ENCODE measurements at places on chromosomes 13 and 19. TPM values are rescaled to one million over a fixed set of nuclear protein-coding genes. Genes with fewer than 3 reads are reported as not detected.

GRCh38 chr13:30581582-30581981, 36.1 kb upstream of the USPL1 start:
- no peak overlapping the region for H3K4me3 ChIP-seq
- peaks cover 12% of the 10 kb centered on the region for H3K4me1 ChIP-seq
- peak; percentile 47 for DNase-seq
- H3K27ac ChIP-seq: no peak overlapping the region

DNA sequence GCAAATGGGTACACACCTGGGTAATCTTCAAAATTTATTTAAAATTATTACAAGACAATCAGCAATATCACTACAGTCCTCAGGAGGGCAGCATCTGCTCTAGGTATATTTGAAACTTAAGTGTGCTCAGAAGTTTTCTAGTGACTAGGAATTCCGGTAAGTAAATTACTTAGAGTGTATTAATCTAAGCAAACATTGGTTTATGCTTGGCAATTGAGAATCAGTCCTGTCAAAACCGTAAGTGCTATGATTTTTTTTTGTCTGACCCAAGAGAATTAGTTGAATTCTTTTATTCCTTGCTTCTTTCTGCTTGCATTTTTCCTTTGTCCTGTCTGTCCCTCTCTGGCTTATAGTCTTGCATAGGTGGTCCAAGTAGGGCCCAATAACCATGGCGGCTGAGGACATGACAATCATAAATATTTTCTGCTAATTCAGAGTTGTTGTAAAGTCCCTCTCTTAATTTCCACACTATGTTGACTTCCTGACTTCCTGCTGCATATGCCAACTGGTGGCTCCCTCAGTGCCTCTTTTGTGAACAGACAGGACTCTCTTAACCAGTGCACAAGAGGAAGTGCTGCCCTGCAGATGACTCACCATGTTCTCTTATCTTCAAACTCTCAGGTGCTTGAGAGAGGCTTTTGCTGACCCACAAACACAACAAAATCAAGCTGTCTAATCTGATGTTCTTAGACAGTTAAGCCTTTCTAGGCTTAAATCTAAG, 82.2 kb downstream of the SLAIN1 start:
- peak; percentile 88 for DNase-seq
- H3K36me3 ChIP-seq: no peaks in the 10 kb centered on the region
- H3K27me3 ChIP-seq: no peaks in the 10 kb centered on the region
- H3K27ac ChIP-seq: no peak overlapping the region
- no peak overlapping the region for H3K4me3 ChIP-seq

The SLAIN1 gene
- total RNA-seq: 18.7 TPM

GRCh38 chr19:4988770-4989251, 19.9 kb downstream of the KDM4B start:
- H3K4me3 ChIP-seq: no peak overlapping the region
- H3K4me1 ChIP-seq: peaks cover 67% of the 10 kb centered on the region
- no peak for DNase-seq
- peak overlapping the region; percentile 59 for H3K27ac ChIP-seq

The RGL3 gene
- 134 TPM for total RNA-seq

The ATP1A3 gene
- total RNA-seq: not detected

- no peak overlapping the region for H3K4me3 ChIP-seq
- H3K27ac ChIP-seq: no peak overlapping the region
- peaks cover 38% of the 10 kb centered on the region for H3K4me1 ChIP-seq
- no peak for DNase-seq
Measured at GRCh38 chr13:99988529-99989275, 7.1 kb downstream of the ZIC2 start.

DNA sequence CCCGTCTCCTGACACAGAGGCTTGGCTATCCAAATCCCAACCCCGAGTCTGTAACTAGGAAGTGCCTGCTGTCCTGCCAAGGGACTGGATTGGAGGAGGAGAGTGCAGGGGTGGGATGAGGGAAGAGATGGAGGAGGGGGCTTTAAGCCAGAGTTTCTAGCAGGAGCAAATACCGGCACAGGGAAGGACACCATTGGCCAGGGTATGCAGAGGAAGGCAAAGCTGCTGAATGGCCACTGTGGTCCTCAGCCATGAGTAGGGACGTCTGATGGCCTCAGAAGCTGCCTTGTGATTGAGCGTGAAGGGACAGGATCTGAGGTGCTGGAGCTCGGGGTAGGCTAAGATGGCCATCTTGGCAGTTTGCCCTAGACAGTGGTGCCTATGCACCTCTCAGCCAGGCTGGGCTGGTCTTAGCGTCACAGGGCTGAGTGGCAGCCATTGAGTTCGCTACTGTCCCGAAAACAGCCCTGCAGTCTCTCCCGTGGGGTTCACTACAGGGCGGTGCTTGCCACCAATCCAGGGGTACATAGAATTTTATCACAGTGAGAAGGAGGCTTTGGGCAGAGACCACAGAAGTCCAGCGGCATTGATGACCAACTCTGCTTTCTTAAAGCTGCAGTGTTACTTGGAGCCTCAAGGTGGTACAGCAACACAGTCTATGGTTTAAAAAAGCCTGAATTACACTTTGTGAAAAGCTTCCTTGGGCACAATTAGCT, 61.8 kb downstream of the AKAP11 start:
- no peaks in the 10 kb centered on the region for H3K27me3 ChIP-seq
- no peak overlapping the region for H3K4me3 ChIP-seq
- peak; percentile 50 for DNase-seq
- no peaks in the 10 kb centered on the region for H3K36me3 ChIP-seq
- H3K4me1 ChIP-seq: no peaks in the 10 kb centered on the region
- H3K27ac ChIP-seq: no peak overlapping the region

DNA sequence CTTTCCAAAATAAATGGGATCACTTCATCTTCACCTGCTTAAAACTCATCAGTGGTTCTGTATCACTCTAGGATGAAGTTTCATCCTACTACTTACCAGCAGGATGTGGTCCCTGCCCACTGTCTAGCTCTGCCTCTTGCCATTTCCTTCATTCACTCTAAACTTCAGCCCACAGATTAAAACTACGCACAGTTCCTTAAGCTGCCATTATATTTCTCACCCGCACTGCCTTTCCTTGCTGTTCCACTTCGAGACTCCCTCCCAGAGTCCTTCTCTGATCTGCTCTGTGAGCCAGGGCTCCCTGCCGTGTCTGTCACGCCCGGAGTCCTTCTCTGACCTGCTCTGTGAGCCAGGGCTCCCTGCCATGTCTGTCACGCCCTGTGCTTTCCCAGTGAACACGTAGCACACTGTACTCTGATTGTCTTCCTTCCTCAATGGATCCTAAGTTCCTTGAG, 52.0 kb upstream of the NPAS1 start:
- H3K27me3 ChIP-seq: no peaks in the 10 kb centered on the region
- peaks cover 7% of the 10 kb centered on the region for H3K36me3 ChIP-seq
- no peak overlapping the region for H3K4me3 ChIP-seq

DNA sequence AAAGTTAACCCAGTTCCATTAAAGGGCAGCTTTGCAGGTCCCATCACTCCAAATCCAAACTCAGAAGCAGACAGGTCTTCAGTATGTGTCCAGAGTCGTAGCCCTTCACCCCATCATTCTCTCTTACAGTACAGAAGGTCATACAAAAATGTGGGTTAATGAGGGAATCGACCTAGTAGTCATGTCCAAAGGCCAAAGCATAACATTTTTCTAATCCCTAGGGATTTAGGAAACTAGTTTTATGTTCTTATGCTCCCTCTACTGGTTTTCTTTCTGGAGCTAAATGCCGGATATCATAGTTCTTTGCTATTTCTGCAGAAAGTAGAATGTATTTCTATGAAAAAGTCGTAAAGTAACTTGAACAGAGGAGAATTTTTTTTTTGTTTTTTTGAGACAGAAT, 72.2 kb downstream of the DHRS12 start:
- H3K27me3 ChIP-seq: no peaks in the 10 kb centered on the region
- peak; percentile 45 for DNase-seq
- peaks cover 20% of the 10 kb centered on the region for H3K4me1 ChIP-seq
- H3K4me3 ChIP-seq: no peak overlapping the region

The CD320 gene
- 13.0 TPM for total RNA-seq

GRCh38 chr19:31770223-31770622, 421.0 kb upstream of the TSHZ3 start:
- no peaks in the 10 kb centered on the region for H3K27me3 ChIP-seq
- H3K36me3 ChIP-seq: no peaks in the 10 kb centered on the region
- no peak overlapping the region for H3K4me3 ChIP-seq
- no peaks in the 10 kb centered on the region for H3K4me1 ChIP-seq

- H3K4me3 ChIP-seq: no peak overlapping the region
- H3K27me3 ChIP-seq: peaks cover 89% of the 10 kb centered on the region
- DNase-seq: no peak
- no peaks in the 10 kb centered on the region for H3K36me3 ChIP-seq
Measured at GRCh38 chr13:112345826-112346172, 30.4 kb upstream of the SPACA7 start.

DNA sequence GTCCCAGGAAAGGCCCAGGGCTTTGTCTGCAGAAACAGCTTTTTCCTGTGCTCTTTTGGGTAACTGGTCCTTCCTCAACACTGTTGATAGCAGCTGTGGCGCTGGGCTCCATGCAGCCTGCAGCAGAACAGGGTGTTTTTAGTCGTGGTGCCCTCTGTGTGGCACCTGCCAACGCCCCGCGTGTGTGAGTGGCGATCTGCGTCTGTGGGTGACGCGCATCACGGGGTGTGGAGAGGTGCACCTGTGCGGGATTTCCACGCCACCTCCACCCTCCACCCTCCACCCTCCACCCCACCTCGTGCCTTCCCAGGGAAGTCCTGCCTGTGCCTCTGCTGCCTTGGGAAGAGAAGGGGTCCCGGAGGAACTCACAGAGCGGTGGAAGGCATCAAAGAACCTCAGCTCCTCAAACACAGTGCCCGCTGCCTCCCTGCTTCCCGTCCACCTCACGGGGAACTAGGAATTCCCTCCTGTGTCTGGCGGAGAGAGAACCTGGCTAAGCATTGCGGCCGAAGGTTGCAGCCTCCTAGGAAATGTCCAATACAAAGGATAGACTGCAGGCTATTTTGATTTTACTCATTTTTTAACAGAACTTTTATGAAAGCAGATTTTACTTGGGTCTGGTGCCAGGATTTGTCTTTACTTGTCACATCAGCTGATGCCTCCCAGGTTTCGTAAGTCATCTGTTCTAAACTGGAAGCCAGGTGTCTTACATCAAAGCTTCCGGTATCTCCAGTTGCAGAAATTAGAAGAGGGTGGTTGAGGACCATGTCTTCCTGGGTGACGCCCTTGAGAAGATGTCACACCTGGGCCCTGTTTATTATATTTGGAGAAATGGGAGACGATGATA, 84.0 kb downstream of the ATP11A start:
- H3K4me3 ChIP-seq: no peak overlapping the region
- H3K27ac ChIP-seq: no peak overlapping the region
- no peaks in the 10 kb centered on the region for H3K36me3 ChIP-seq
- no peaks in the 10 kb centered on the region for H3K27me3 ChIP-seq
- H3K4me1 ChIP-seq: peaks cover 36% of the 10 kb centered on the region

The C1QTNF9 gene
- 0.37 TPM for total RNA-seq

The SMIM24 gene
- total RNA-seq: 72.5 TPM

DNA sequence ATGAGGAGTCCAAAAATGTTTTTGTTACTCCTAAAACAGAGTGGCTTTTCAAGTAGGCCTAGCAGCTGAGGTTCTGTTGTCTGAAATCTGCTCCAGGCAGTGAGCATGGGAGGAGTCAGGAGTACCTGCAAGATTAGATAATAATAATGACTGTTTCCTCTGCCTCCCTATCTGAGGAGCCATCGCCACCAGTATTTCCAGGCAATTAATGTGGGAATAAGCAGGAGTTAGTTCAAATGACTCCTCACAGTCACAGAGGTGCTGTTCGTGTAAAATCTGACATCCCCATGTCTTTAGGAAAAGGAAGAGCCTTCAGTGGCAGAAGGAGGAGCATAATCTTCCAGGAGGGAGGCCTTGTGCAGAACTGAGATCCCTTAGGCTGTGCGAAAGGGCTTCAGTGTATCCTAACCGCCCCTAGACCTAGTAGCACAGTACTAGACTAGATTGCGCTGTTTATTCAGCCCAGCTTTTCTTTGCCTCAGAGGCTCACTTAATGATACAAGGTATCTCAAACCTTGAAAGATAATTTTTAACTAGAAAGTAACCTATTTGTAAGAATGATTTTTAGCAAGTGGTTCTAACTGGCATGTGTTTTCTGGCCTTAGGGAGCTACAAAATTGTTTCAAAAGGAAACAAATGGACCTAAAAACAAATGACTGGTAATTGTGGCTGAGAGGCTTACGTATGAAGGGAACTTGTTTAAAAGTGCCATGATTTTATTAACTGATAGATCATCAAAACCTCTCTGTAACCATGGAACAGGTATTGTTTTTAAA, 49.0 kb downstream of the FREM2 start:
- H3K36me3 ChIP-seq: no peaks in the 10 kb centered on the region
- no peak overlapping the region for H3K4me3 ChIP-seq

The PLIN4 gene
- total RNA-seq: 9.0 TPM

The EDNRB gene
- total RNA-seq: 15.8 TPM

GRCh38 chr13:49400755-49401659, 42.9 kb downstream of the CAB39L start:
- peak overlapping the region; percentile 36 for H3K4me3 ChIP-seq
- no peaks in the 10 kb centered on the region for H3K27me3 ChIP-seq
- H3K27ac ChIP-seq: peak overlapping the region; percentile 82
- no peaks in the 10 kb centered on the region for H3K36me3 ChIP-seq

The CNFN gene
- total RNA-seq: not detected

DNA sequence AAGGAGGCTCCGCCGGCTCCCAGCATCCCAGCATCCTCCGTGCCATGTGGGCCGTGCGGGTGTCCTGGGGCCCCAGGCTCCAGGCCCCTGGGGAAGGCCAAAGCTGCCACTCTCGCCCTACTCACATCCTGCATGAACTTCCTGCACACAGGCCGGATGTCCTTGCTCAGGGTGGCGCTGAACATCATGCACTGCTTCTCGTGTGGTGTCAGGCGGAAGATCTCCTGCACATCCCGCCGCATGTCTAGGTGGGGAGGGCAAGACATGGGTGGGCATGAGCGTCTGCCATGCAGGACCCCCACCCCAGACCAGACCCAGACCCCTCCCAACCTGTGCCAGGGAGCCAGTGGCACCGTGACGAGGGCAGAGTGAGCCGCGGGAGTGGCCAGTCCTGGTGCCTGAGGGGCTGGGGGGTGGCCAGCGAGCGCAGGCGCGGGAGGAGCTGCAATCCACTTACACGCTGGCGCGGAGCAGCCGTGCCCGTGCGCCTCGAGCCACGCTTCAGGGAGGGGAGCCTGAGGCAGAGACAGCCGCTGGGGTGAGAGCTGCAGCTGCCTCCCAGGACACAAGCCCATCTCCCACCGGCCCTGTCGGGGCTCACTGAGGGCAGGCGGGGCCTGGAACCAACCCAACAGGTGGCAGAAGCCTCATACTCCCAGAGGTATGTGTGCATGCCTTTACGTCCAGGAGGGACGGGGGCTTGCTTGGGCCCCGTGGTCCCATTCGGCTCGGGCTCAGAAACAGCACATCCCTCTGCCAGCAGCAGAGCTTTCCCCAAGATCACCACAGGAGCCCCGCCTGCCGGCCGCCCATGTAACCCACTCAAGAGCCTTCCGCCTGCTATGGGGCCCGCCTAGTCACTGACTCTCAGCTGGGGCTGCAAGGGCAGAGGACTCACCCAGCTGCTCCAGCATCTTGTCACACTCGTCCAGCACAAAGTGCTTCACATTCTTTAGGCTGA, 8.8 kb downstream of the DDX39A start:
- DNase-seq: no peak
- H3K36me3 ChIP-seq: peaks cover 86% of the 10 kb centered on the region
- H3K4me1 ChIP-seq: peaks cover 16% of the 10 kb centered on the region
- H3K27me3 ChIP-seq: no peaks in the 10 kb centered on the region
- H3K4me3 ChIP-seq: no peak overlapping the region
- H3K27ac ChIP-seq: peak overlapping the region; percentile 22

GRCh38 chr13:99352351-99353245, 45.4 kb upstream of the GPR183 start:
- H3K36me3 ChIP-seq: peaks cover 5% of the 10 kb centered on the region
- no peak for DNase-seq
- no peak overlapping the region for H3K4me3 ChIP-seq

The ZFP28 gene
- 3.2 TPM for total RNA-seq

- H3K27me3 ChIP-seq: no peaks in the 10 kb centered on the region
- DNase-seq: no peak
- peaks cover 55% of the 10 kb centered on the region for H3K4me1 ChIP-seq
- H3K36me3 ChIP-seq: peaks cover 19% of the 10 kb centered on the region
- H3K4me3 ChIP-seq: peak overlapping the region; percentile 93
Measured at GRCh38 chr19:39405261-39405957, 1.2 kb upstream of the ZFP36 start.
